Stimulated activated CD8-positive, alpha-beta memory T cell treated with anti-CD3 and anti-CD28 coated beads, Interleukin-15, amount 100 ng/mL, for 24 hours (primary cell): ENCODE measurements at places on chromosomes 3 and 15.

DNA sequence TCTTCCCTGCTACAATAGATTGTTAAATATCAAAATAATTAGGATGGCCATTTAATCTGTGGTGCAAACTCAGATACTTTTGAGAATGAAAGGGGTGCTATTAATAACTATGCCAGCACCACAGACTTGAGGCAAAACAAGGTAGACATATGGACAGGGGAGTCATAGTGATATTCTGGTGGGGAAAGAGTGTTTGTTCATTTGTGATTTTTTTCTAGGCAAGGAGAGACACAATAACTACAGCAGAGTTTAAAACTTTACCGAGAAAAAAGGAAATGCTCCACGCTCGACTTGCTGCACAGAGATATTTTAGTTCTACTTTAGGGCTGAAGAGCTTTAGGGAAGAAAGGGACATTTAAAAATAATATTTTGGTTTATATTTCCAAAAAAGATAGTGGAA, 611.2 kb upstream of the GRM7 start:
- no peak for DNase-seq

DNA sequence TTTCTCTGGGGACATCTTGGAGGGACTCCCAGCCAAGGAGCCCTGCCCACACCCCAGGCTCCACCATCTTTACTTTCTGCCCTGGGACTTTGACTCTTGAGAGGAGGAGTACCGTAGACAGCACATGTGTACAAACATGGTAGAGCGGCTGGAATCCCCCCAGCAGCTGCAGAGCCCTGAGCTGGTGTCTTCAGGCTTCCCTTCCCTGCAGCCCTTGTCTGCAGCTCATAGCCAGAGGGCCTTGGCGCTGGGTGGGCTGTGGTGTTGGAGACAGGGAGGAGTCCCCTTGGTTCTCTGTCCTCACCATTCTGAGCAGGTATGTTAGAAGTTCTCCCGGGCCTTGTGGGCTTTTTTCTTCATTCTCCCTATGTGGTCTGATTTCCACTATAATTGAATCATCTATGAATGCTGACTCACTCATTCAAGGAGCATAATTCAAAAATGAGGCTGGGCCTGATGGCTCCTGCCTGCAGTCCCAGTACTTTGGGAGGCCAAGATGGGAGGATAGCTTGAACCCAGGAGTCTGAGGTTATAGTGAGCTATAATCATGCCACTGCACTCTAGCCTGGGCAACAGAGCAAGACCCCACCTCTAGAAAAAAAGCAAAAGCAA, 97.8 kb upstream of the MEF2A start:
- DNase-seq = no peak

- no peak for DNase-seq
These were observed 398.5 kb downstream of the VPS13C start for GRCh38 chr15:61661791-61662190.

DNA sequence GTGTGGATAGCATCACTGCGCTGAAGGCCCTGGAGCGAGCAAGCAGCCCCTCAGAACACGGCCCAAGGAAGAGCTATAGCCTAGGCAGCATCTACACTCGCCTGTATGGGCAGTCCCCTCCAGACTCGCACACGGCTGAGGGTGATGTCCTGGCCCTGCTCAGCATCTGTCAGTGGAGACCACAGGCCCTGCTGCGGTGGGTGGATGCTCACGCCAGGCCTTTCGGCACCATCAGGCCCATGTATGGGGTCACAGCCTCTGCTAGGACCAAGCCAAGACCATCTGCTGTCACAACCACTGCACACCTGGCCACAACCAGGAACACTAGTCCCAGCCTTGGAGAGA, 20.5 kb downstream of the ATRIP start:
- no peak for DNase-seq

GRCh38 chr3:50512131-50512530, 8.7 kb upstream of the CACNA2D2 start:
- DNase-seq = no peak

GRCh38 chr3:55402886-55403609, 84.1 kb downstream of the WNT5A start:
- no peak for DNase-seq

DNA sequence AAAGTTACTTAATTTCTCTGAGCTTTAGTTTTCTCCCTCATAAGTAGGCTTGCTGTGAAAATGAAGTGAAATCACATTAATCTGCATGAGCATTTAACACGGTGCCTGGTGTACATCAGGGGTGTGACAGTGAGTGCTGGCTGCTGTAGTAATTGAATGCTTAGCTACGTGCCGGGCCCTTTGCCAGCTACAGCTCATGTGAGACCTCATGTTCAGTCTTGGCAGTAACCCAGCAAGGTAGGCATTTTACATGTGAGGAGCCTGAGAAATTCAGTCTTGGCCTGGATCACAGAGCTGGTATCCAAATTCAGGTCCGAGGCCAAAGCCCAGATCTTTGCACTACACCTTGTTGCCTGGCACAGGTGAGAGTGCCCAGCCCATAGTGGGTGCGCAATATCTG, 9.1 kb downstream of the GHRL start:
- no peak for DNase-seq

DNA sequence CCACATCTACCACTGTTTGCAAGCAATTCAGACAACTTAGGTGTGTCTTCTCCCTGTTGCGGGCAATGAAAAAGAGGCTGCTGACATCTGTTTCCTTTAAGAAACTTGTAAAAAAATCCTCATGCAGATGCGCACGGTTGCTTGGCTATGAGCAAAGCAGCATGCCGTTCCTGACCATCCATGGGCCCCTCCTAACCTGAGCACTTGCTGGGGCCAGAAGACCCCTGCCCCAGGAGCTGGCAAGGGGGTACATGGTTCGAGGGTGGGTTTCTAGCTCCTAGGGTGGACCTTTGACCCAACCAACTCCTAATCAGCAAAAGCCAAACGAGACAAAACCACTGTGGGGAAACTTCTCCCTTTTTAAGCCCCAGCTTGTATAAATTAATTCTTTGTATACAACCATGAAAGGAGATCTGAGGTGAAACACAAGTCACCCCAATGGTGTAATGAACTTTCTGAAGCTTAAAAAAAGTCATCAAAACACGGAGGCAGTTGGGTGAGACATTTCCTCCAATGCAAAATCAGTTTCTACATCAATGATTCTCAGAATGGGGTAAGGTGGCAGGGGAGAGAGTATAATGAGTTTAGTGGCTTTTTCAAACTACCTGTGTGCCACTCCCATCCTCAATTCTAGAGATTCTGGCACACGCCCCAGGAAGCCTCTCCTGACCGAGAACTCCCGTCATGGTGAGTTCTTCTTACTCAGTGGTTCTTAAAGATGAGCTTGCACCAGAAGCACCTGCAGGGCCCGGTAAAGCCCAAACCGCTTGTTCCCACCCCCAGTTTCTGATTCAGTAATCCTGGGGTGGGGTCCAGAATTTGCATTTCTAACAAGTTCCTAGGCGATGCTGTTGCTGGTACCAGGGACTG, 44.1 kb downstream of the CPN2 start:
- no peak for DNase-seq

- no peak for DNase-seq
These were observed 31.0 kb upstream of the DNAJC13 start for GRCh38 chr3:132386259-132386658.

- DNase-seq = no peak
These were observed 2.7 kb downstream of the TEX55 start for GRCh38 chr3:119148493-119149180.

- DNase-seq = no peak
These were observed 126.5 kb downstream of the DGKG start for GRCh38 chr3:186235554-186235953.

GRCh38 chr15:92906563-92907081, 6.5 kb downstream of the CHD2 start:
- DNase-seq = no peak

GRCh38 chr3:156649681-156650080, 24.7 kb upstream of the TIPARP start:
- no peak for DNase-seq

DNA sequence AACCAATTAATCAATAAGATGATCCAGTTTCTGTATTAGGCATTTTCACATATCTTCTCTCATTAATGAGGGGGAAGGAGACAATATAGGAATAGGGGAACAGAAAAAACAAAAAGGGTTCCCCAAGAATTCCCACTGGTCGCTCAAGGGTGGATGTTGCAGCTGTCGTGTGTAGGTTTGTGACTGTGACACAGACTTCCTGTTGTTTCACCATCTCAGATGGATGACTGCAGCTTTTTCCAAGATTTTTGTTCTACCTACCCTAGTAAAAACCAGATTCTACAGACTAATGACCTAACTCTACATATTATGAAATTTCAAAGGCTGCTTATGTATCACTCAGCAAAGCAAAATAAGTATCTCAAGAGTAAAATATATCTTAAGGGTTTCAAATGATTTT, 73.7 kb upstream of the MB21D2 start:
- no peak for DNase-seq

DNA sequence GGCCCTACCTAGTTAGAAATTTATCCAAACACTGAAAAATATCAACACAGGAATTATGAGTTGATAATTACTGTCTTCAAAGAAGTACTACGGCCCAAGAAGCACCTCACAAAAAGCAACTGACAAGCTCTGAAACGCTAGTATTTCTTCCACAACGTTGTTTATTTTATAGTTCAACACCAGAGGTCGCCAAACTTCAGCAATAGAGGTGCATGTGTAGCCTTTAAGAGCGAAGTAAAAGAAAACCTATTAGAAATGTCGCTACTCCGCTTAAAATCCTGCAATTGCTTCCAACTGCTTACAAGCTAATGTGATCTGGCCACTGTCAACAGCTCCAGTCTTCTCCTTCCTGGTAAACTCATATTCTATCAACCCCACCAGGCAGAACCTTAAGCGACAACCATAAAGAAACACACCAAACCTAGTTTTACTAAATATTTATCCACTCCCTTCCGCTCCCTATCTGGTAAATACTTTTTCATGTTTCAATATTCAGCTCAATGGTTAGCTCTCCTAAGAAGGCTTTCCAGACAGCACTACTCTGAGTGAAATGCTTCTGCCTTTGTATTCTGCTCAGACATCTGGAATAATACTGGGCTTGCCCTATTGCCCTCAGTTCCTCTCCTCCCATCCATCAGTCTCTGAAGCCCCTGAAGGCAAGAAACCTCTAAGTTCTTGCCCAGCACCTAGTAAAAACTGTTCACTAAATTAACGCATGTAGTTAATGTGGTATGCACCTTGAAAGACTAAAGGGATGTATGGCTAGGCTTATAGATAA, 110.2 kb downstream of the NR1I2 start:
- no peak for DNase-seq

- no peak for DNase-seq
These were observed 10.0 kb upstream of the ISLR2 start for GRCh38 chr15:74120426-74120825.

- DNase-seq = no peak
These were observed 125.3 kb downstream of the IGF1R start for GRCh38 chr15:98773616-98774015.

- no peak for DNase-seq
These were observed 9.1 kb downstream of the CLCN2 start for GRCh38 chr3:184352149-184352785.

- no peak for DNase-seq
These were observed 19.0 kb upstream of the MEX3B start for GRCh38 chr15:82064824-82065223.

DNA sequence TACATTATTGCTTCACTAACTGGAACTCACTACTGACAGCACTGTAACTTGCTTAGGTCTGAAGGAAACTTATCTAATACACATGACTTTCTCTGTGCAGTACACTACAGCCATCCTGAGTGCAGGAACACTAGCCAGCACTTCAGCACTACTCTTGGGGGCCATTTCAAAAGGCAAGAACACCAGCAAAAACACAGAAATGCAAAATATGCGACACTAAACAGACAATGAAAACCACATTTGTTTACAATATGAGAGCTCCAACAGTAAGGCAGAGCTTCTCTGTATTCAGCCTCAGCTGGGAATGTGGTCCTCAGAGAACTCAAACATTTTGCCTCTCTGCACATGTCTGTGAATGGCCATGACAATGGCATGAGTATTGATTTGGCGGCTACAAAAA, 109.6 kb downstream of the ARRDC4 start:
- DNase-seq = no peak

DNA sequence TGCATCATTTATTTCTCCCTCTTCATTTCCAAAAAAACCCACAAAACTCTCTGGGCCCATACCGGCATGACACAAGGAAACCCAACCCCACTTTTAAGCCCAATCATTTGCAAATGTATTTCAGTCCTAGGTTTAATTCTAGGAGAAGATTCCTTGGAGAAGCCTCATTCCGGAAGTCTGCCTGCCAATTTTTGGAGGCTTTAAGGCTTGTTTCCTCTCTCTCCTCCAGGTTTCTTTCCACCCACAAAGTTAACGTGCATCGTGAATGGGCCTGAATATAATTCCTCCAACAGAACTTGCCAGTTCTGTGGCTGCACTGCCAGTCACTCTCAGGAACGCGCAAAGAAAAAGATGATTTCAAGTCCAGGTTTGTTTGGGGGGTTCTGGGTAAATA, 69.9 kb upstream of the FOXP1 start:
- no peak for DNase-seq

- no peak for DNase-seq
These were observed 136.4 kb downstream of the LIPC start for GRCh38 chr15:58568157-58568571.

DNA sequence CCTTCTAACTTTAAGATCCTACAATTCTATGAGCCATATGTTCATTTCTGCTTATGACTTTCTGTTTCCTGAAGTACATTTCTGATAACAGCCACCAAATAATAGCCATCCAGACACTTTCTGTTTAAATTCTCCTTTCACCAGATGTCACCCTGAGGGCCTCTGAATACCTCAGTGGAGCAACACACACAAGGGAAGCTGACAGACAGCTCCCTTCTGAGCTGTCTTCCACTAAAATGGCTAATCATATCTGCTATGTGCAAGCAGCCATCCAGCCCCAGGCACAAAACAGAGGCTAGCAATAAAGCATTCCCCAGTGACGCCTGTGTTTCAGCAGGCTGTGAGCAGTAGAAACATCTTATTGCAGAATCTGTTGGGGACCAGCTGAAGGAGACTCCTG, 666.6 kb upstream of the UBE2E2 start:
- no peak for DNase-seq

- DNase-seq = peak; percentile 66
These were observed 27.0 kb upstream of the SFMBT1 start for GRCh38 chr3:53072653-53073552.

DNA sequence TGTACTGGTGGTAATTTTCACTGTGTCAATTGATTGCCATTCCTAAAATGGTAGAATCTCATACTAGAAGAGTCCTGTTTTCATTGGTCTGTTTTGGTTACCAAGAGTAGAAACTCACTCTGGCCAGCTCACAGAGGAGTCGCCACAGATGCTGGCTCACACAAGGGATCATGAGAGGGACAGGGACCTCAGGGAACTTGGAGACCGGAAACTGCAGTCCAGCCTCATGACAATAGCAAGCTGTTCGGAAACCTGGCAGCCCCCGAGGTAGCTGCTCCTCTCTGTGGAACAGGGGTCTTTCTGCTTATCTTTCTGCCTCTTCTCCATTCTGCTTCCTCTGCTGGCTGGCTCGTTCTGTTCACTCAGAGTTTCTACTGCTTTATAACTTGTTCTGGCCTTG, 192.9 kb downstream of the PLCL2 start:
- no peak for DNase-seq
